ENCODE measurements at places on chromosomes 2 and 18.
A peak's percentile ranks its signal among the peaks of the same experiment; 100 is the strongest.

DNA sequence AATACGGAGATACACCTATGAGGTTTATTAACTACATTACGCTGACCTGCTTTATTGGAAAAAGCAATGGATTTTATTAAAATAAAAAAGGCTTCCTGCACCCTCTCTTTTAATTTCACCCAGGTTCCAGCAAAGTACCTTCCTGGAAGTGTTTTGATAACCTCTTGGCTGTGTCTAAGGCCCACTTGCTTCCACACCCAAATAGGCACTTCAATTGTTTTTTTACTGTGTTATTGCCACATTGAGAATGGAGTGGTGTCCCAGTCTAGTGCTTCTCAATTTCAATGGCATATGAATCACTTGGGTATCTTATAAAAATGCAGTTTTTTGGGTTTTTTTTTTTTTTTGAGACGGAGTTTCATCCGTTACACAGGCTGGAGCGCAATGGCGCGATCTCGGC lies 47.6 kb downstream of the SF3B1 start:
- no peak for DNase-seq

DNA sequence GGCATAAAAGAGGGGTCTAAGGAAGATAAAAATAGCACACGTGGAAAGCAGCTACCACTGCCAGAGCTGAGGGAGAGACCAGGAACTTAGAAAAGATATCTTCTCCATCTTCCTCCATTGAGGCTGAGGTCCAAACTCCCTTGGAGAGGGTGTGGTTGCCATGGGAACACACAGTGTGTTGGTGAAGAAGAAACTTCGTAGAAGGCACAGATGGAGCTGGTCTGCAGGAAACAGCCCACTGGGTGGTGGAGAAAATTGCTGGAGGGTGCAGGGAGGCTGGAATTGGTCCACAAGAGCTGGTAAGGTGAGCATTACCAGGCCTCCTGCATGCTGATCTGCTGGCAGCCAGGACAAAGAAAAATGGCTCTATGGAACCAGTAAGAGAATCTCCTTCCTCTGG lies 191.0 kb downstream of the HRH4 start:
- no peak for DNase-seq

- DNase-seq = no peak
These were observed 37.3 kb downstream of the USP14 start for GRCh38 chr18:195651-196050.

GRCh38 chr2:117700471-117700870 lies 114.0 kb upstream of the DDX18 start:
- no peak for DNase-seq

DNA sequence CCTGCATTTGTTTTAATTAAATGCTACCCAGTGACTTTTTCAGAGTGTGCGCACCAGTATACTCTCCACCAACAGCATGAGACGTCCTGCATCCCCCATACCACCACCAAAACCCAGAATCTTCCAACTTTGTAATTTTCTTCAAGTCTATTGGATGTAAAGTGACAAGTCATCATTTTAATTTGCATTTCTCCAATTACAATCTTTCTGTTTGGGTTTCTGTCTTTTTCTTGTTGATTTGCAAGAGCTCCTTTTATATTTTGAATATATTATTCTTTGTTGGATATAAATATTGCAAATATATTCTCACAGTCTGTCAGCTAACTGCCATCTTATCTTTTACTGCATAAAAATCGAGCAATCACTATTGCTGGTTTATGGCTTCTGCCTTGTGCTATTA lies 96.6 kb downstream of the FAM168B start:
- DNase-seq = no peak

GRCh38 chr2:179532863-179533278 lies 268.2 kb upstream of the SESTD1 start:
- no peak for DNase-seq

- DNase-seq = no peak
These were observed 72.8 kb upstream of the YPEL5 start for GRCh38 chr2:30074023-30074422.

DNA sequence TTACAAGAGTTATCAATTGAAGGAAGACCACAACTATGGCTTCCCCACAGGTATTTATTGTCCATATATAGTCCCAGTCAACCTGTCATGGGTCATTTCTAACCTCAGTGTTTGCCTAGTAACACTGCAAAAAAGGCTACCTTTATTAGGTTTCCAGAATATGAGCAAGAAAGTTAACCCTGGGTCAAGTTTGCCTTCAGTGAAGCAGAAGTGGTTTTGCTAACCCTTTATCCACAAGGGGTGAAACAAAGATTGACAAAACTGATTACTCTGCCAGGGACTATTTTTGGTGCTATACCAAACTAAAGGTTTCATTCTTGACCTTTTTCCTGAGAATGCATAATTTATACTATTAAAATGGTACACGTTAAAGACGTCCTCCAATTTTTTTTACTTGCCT lies 28.8 kb downstream of the SP100 start:
- no peak for DNase-seq

GRCh38 chr2:187497858-187498463 lies 49.9 kb upstream of the CALCRL start:
- no peak for DNase-seq

DNA sequence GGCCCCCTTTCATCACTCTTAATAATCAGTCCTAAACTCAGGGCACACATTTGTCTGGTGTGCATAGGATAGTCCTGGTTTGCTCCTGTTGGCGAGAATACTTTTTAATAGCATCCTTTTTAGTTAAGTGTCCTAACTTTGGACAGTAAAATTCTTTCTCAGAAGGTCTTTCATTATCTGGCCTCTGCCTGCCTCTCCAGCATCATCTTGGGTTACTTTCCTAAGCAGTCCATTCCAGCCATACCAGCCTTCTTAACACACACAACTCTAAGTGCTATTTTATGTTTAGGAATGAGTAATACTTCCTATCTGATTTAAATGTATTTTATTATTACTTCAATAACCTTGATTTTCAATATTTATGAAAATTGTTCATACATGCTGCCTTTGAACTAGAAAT lies 151.0 kb downstream of the ACOXL start:
- DNase-seq = no peak

- no peak for DNase-seq
These were observed 20.4 kb upstream of the ERCC3 start for GRCh38 chr2:127314193-127314988.

DNA sequence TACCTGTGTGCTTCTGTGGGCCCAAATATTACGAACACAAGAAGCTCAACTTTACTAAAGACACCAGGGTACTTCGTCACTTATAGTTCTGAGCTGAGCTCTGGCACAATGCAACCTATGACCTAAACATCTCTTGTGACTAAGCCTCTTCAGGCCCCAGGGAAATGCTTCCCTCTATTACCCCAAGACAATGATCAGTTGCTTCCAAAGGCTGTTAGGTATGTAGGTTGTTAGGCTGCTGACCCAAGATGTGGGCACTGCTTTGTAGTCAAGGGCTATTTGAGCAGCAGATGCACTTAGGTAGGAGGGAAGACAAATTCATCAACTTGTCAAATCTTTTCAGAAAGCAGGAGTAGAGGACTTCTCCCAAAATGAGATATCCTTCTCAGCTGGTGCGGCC lies 640.1 kb downstream of the EPHA4 start:
- DNase-seq = no peak

DNA sequence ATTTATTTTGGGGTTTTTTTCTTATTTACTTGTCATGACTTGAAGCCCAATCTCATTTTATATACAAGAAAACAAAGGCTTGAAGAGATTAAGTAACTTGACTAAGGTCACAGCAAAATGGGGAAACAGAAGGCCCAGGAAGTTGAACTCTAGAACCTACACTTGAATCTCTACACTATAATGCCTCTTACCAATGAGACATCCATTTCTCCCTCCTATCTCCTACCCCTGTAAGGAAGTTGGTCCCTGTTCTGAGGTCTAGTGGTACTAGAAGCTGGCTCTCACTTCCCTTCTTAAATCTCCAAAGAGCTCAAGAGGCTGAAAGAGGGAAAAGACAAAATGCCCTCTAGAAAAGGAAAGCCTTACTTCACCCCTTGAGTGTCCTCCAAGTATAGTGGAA lies 25.5 kb upstream of the IHH start:
- no peak for DNase-seq

DNA sequence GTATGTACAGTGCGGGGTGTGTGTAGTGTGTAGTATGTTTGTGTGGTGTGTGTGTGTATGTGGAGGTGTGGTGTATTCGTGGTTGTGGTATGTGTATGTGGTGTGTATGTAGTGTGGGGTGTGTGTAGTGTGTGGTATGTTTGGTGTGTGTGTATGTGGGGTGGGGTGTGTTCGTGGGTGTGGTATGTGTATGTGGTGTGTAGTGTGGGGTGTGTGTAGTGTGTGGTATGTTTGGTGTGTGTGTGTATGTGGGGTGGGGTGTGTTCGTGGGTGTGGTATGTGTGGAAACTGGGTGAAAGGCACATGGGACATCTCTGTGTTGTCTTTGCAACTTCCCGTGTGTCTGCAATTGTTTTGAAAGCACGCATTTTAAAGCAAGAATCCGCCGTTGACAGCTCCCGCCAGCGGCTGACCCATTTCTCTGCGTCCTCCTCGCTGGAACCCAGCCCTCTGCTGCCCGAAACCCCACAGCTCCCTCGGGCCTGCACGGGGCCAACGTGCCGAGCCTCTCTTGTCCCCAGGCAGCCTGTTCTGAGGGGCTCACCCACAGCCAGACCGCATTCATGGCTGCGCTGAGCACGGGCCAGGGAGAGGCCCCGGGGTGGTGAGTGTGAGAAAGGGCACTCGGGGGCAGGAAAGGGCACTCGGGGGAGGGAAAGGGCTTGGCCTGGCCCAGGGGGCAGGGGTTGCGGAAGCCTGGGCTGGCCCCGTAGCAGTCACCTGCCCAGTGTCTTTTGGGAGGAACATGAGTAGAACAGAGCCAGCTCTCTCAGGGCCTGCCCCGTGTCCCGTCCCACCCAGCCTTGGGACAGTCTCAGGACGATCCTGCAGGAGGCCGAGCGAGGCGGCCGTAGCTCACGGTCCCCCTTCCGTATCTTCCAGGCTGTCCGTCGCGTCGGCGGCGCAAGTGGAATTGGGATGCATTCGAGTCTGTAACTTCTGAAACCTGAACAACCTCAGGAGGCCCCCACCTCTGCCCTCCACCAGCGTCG lies 61.4 kb downstream of the TWIST2 start:
- no peak for DNase-seq

GRCh38 chr2:10720306-10720705 lies 1.1 kb upstream of the ATP6V1C2 start:
- no peak for DNase-seq

DNA sequence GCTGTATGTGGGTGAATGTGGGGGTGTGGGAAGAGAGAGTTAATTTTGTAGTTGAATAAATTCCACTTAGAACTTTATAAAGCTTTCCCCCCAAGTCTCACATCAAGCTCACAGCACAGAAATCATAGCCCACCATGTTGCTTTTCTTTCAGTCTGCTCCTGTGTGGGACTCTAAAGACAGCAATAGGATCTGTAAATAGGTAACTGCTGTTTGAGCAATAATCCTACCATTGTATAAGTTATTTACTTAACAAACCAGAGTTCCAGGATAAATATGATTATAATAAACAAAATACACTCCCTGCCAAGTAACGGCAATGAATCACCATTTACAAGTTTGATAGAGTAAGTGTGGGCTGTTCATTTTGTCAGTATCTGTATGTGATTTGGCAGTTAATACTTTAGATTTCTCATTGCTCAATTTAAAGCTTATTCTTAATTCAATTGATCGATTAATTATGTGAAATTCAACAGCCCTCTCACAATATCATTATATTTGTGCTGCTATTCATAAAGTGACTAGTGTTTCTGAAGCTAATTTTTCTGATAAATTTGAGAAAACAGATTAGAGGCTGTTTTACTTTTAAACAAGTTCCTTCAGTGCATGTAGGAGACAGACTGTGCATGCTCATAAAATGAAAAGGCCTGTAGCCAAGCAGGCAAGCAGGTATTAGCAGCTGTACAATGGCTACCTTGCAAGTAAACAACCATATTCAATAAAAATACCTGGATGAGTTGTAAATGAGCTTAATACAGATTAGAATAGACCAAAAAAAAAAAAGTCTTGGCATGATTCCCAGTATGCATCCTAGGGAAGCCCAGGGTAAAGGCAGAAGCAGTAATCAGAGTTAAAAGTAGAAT lies 142.7 kb downstream of the PDE11A start:
- no peak for DNase-seq

GRCh38 chr2:27093430-27094352 lies 7.1 kb downstream of the KHK start:
- DNase-seq = no peak

DNA sequence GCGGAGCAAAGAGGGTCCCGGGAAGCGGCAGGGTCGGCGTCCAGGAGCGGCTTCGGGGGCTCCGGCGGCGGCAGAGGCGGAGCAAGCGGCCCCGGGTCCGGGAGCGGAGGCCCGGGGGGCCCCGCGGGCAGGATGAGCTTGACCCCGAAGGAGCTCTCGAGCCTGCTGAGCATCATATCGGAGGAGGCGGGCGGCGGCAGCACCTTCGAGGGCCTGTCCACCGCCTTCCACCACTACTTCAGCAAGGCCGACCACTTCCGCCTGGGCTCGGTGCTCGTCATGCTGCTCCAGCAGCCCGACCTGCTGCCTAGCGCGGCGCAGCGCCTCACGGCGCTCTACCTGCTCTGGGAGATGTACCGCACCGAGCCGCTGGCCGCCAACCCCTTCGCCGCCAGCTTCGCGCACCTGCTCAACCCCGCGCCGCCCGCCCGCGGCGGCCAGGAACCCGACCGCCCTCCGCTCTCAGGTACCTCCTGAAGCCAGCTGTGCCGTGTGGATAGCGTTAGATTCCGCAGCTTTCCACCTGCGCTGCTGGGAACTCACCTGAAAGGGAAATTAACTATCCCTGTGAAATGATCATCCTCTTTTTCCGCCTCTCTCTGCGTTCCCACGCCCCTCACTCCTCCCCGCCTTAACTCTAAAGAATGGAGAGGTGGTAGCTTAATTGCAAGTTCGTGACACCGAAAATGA lies 472 bp downstream of the CNOT11 start:
- DNase-seq = peak; percentile 8

DNA sequence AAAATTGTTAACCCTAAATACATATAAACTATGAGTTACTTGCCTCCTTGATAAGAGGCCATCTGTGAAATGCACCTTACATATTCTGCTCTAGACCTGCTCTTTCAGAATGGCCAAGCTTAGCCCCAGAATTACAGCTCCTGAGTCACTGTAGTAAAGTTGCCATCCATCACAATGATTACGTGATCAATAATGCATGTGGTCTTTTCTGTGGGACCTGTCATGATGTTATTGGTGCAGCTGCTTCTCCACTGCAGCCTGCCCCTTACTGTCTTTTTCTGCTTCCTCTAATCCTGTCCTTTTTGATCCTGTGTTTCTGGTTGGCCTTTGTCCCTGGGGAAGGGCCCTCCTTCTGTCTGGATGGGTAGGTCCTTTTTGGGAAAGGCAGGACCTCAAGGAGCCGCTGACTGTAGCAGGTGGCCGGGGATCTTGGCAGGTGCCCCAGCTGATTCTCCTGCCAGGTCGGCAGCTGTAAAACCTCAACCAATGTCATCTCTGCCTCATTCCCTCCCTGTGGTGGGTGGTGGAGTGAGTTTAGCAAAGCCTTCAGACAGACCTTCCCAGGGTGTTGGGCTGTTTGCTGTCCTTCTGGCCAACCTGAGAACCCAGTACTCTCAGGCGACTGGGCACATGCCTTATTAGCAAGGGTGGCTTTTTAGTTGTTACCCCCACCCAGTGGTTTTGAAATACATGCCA lies 126.2 kb upstream of the EML6 start:
- no peak for DNase-seq
